Esophagus squamous epithelium (tissue), 5 donors: ENCODE measurements at places on chromosomes 16 and 17.

- no peak for DNase-seq
These were observed 530 bp downstream of the GSG1L start for GRCh38 chr16:28062847-28063521.

DNA sequence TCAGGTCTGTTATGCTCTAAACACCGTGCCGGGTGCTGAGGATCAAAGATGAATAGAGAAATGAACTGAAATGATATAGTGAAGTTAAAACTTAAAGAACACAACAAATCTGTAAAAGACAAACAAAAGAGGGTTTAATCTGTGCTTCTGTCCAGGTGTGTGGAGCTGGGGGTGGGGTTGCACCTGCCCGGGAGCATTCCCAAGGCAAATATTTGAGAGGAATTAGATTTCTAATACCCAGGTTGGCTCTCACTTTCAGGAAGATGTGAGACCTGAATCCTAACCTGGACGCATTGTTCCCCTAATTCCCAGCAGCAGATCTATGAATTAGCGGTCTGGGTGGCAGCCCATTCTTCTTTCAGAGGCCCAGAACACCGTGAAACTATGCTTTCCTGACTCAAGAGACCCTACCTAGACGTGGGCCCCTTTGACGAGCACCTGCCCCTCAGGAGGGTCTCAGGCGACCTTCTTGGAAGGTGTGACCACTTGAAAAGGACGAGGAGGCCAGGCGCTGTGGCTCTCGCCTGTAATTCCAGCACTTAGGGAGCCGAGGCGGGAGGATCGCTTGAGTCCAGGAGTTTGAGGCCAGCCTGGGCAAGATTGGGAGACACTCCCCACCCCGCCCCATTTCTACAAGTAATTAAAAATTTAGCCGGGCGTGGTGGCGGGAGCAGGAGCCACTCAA lies 677 bp upstream of the RANGRF start:
- no peak for DNase-seq

GRCh38 chr17:63529711-63530556 lies 6.8 kb downstream of the KCNH6 start:
- no peak for DNase-seq

DNA sequence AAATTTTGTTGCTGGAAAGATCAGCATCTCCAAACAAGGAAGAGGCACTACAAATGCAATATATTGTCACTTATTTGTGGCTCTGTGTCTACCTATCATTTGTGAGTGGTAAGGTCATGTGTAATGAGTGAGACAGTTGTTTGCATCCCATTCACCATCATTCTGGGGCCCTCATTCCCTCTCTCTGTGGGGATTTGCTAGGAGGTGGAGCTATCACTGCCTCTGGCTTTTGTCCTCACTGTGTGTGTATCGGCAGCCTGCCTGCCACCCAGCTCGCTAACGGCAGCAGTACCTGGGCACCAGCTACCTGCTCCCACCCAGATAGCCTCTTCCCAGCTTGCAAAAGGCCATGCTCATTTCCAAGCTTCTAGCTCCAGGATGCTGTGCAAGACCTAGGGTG lies 379.2 kb upstream of the ZFHX3 start:
- no peak for DNase-seq

- no peak for DNase-seq
These were observed 183.0 kb upstream of the RPL38 start for GRCh38 chr17:74020522-74020921.
